Activated naive CD4-positive, alpha-beta T cell treated with anti-CD3 and anti-CD28 coated beads for 36 hours (primary cell): ENCODE measurements at places on chromosomes 5 and 9. TPM values are rescaled to one million over a fixed set of nuclear protein-coding genes. Genes with fewer than 3 reads are reported as not detected.
A peak's percentile ranks its signal among the peaks of the same experiment; 100 is the strongest.

GRCh38 chr5:6812800-6813731 is 99.8 kb downstream of the TENT4A start:
- DNase-seq, result no peak

DNA sequence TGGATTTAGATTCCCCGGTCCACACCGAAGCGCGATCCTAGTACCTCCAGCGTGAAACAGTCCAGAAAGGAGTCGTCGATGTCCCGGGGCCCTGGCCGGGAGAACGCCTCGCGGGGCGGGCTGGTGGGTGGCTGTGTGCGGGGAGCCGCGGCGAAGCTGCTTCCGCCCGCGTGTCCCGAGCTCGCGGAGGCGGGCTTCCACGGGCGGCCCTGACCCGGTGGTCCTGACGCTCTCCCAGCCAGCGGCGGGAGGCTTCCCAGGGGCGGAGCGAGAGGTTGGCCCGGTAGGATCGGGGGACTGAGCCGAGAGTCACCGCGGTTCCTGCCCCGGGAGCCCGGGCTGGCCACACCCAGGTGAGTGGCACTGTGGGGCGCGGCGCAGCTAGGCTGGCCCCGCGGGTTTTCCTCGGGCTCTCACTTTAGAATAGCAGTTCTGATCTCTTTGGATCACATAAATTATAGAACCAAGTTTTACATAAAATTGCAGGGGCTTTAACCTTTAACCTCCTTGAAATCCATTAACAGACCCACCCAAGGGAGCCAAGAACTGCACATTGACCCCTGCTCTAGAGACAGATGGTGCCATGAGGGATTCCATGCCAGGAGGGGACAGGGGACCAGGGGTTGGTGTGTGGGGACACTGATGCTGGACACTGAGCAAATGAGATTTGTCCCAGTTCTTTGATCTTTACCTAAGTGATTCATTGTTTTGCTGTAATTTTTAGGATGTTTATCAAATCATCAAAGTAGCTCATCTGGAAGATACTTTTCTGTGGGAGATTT is 29.2 kb upstream of the IL31RA start:
- DNase-seq, result peak; percentile 13

DNA sequence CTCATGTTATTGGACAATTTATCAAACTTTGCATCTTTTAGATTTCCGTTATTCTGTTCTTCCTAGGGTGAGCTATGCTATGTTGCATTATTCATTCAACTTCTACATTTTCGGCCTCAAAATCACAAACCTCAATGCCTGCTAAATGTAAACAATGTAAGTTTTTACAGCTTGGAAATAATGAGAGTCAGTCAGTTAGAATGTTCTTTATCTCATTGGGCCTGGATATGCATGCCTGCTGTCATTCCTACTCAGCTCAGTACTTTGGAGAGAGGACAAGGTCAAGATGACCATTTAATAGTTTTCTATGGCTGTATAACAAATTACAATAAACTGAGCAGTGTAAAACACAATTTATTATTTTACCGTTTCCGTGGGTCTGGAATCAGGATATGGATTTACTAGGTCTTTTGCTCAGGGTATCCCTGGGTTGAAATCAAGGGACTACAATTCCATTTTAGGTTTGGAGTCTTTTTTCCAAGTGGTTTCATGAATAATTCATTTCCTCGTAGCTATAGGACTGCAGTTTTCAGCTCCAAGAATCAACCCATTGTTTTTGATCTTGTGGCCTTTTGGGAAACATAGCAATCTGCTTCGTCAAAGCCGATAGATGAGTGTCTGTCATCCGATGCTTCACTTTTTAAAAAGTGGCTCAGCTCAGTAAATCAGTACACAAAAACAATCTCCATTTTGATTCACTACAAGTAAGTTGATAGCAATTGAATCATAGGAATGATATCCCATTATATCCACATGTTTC is 1143.2 kb upstream of the CDH6 start:
- DNase-seq, result no peak

- DNase-seq, result no peak
Observed at GRCh38 chr5:35608881-35609779, 8.5 kb upstream of the SPEF2 start.

DNA sequence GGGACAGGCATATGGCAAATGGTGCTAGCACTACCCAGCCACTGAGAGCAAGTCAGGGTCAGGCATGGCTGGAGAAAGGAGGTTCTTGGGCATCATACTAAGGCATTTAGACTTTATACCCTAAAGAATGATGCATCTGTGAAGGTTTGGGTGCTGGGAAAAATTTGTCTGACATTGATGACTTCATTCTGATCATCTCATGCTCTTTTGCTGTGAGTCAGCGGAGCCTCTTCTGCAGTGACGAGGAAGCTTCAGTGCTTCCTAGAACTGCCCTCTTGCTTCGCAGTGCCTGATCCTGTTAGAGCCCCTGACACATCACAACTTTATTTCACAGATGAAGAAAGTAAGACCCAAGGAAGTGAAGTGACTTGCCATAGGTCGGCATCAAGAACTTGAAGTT is 266.6 kb upstream of the GAS1 start:
- DNase-seq, result no peak

GRCh38 chr5:125987677-125988255 is 435.4 kb upstream of the GRAMD2B start:
- no peak for DNase-seq

DNA sequence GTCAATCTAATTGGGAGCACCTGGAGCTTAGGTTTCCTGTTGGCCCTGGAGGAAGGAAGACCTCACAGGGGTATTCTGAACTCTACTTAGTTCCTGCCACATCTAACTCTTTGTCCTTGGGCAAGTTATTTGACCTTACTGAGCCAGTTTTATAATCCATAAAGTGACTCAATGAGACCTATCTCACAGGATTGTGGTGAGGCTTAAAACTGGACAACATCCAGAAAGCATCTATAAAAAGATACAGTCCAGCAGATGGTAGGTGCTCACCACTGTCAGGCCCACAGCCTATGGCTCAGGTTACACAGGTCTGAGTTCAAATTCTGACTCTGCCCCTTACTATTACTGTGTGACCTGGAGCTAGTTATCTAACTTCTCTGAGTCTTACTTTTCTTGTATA is 23.3 kb downstream of the KCNV2 start:
- no peak for DNase-seq

- no peak for DNase-seq
Observed at GRCh38 chr5:18605186-18605585, 970.9 kb downstream of the TAF11L14 start.

DNA sequence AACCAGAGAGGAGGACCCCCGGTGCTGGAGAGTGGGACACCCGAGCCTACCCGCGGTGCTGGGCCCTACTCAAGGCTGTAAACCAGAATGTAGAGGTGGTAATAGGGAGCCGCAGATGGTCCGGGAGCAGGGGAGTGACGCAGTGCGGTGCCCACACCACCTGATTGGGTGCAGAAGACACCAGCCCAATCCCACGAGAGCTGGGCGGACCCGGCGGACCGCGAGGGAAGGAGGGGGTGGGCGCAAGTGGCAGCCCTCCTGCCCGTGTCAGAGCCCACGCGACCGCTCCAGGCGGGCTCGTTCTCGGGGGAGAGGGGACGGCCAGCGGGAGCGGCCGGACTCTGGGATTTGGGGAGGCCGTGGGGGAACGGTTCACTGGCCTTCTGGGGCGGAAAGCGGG is 71.2 kb downstream of the C9orf50 start:
- no peak for DNase-seq

- no peak for DNase-seq
Observed at GRCh38 chr5:37055383-37055990, 178.9 kb downstream of the NIPBL start.

DNA sequence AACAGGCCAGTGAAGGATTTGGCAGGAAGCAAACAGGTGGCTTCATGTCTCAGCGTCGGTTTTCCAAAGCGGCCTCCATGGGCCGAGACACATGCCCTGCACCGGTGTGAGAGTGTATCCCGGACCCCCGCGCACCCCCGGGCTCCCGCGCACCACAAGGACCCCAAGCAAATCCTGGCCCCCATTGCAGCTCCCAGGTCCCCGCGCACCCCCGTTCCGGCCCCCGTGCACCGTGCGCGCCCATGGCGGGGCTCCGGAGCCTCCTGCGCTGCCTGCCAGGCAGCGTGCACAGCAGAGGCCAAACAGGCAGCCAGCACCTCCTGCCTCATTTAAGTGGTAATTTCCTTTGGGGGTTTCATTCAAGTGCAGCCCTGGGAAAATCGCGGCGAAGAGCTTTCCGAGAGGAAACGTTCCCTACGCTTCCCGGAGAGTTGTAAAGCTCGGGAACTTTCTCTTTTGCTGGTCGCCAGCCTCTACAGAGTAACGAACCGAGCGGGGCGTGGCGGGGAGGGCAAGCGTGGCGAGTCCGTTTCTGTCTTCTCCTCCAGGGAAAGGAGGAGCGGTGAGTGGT is 145.5 kb upstream of the SLC24A2 start:
- no peak for DNase-seq

DNA sequence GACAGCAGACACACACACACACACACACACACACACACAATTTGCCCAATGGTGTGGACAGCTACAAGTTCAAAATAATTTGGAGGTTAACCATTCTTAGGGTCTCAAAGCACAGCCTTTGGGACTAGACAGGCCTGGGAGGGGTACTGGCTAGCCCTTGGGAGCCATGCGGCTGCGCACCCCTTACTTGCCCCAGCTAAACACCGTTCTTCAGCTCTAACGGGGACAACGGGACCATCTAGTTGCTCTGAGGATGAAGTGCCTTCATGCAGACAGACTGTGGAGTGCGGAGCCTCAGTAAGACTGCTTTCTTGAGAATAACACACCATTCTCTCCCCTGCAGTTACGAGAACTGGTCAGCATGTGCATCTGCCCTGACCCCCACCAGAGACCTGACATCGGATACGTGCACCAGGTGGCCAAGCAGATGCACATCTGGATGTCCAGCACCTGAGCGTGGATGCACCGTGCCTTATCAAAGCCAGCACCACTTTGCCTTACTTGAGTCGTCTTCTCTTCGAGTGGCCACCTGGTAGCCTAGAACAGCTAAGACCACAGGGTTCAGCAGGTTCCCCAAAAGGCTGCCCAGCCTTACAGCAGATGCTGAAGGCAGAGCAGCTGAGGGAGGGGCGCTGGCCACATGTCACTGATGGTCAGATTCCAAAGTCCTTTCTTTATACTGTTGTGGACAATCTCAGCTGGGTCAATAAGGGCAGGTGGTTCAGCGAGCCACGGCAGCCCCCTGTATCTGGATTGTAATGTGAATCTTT is 64.6 kb downstream of the PSMB7 start:
- no peak for DNase-seq

GRCh38 chr9:73527521-73527920 is 375.9 kb downstream of the ANXA1 start:
- no peak for DNase-seq

GRCh38 chr5:3092664-3093063 is 341.2 kb upstream of the IRX2 start:
- no peak for DNase-seq

DNA sequence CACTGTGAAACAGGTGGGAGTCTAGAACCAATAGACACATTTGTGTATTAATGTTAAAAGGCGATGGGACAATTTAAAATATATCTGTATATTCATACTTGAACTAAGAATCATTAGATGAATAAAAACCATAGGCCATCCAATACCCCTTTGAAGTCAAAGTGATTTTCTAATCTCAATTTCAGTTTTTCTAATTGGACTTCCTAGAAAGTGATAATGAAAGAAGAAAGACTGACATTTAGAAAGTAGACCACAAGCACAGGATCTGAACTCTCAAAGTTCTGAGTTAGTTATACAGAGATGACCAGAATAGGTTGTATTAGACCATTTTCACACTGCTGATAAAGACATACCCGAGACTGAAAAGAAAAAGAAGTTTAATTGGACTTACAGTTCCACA is 412.8 kb upstream of the PIK3R1 start:
- no peak for DNase-seq

The CPLANE1 gene
- total RNA-seq, result 3.6 TPM

The F2RL1 gene
- 2.9 TPM for total RNA-seq

The IFNA13 gene
- not detected for total RNA-seq

The ECM2 gene
- total RNA-seq, result not detected

The AKNA gene
- 107 TPM for total RNA-seq

The PLPP7 gene
- total RNA-seq, result 0.25 TPM

The ENTPD2 gene
- not detected for total RNA-seq

The SEMA5A gene
- not detected for total RNA-seq

The LCN6 gene
- not detected for total RNA-seq

The PROP1 gene
- not detected for total RNA-seq

The FAM151B gene
- 0.15 TPM for total RNA-seq

The AQP3 gene
- total RNA-seq, result 8.1 TPM

The C5orf52 gene
- not detected for total RNA-seq
